ENCODE measurements at places on chromosomes 1 and 21. TPM values are rescaled to one million over a fixed set of nuclear protein-coding genes. Genes with fewer than 3 reads are reported as not detected.
A peak's percentile ranks its signal among the peaks of the same experiment; 100 is the strongest.

DNA sequence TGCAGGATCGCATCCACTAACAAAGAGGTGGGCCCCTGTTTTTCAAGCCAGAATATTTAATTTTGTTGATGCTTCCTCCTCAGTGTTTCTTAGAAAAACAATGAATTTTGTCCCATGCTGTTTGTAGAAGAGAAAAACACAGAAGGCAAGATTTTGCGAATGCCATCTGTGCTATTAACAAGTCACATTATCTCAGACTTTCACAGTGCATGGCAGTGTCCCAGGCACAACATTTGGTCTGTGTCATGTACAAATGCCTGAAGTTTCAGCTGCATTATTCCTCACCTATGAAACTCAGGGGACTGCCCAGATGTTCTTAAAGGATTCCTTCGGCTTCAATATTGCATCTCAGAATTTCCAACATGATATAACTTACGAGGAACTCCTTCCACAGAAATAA is 99.6 kb upstream of the ZC3H11B start:
- no peak for DNase-seq
- H3K27ac ChIP-seq, result no peak overlapping the region
- no peaks in the 10 kb centered on the region for H3K36me3 ChIP-seq
- no peak overlapping the region for H3K4me3 ChIP-seq
- no peaks in the 10 kb centered on the region for H3K4me1 ChIP-seq
- no peaks in the 10 kb centered on the region for H3K27me3 ChIP-seq

DNA sequence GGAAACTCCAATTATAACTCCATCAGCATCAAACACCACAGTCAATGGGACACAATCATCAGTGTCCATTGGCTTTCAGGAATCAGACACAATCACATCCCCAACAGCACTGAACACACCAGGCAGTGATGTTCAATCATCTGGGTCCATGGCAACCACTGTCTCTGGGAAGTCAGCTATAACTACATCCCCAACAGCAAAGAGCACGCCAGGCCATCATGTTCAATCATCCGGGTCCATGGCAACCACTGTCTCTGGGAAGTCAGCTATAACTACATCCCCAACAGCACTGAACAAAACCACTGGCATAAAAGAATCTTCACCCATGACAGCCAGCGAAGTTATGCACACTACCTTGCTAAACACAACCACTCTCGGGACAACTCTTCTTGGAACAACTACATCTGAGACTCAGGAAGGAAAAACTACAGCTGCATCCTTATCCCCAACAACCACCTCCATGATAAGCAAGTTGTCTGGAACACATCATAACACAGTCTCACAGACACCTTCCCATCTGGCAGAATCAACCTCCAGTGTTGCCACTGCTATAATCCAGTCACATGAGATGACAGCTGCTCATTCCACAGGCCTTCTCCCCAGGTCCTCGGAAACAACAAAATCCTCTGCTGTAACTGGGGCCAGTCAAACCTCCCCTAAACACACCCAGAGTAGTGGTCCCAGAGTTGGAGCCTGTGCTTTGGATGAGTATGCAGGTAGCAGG is 19.9 kb downstream of the CATSPER4 start:
- no peaks in the 10 kb centered on the region for H3K4me1 ChIP-seq
- H3K27ac ChIP-seq, result no peak overlapping the region
- DNase-seq, result no peak
- no peaks in the 10 kb centered on the region for H3K36me3 ChIP-seq

DNA sequence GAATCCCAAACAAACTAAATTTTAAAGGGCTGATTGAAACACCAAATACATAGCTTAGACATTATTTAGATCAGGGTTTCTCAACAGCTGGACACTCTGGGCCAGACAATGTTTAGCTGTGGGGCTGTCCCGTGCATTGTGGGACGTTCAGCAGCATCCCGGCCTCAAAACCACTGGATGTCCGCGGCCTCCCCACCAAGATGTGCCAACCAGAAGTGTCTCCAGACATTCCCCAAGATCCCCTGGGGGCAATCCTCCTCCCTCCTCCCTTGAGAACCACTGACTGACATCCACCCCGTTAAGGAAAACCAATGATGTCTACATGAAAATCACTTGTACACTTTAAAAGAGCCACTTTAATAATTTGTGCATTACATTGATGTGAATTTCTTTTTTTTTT is 38.4 kb downstream of the CLSTN1 start:
- no peaks in the 10 kb centered on the region for H3K27me3 ChIP-seq
- H3K4me3 ChIP-seq, result no peak overlapping the region
- peaks cover 2% of the 10 kb centered on the region for H3K36me3 ChIP-seq
- H3K27ac ChIP-seq, result no peak overlapping the region
- no peak for DNase-seq
- peaks cover 21% of the 10 kb centered on the region for H3K4me1 ChIP-seq

GRCh38 chr1:199931666-199932377 is 95.7 kb upstream of the NR5A2 start:
- DNase-seq, result no peak
- H3K4me3 ChIP-seq, result peak overlapping the region; percentile 31
- H3K36me3 ChIP-seq, result no peaks in the 10 kb centered on the region
- no peak overlapping the region for H3K27ac ChIP-seq
- no peaks in the 10 kb centered on the region for H3K4me1 ChIP-seq

GRCh38 chr1:193156822-193157142 is 29.6 kb downstream of the B3GALT2 start:
- H3K27me3 ChIP-seq, result no peaks in the 10 kb centered on the region
- DNase-seq, result no peak
- no peak overlapping the region for H3K4me3 ChIP-seq
- H3K4me1 ChIP-seq, result peaks cover 3% of the 10 kb centered on the region
- no peak overlapping the region for H3K27ac ChIP-seq

DNA sequence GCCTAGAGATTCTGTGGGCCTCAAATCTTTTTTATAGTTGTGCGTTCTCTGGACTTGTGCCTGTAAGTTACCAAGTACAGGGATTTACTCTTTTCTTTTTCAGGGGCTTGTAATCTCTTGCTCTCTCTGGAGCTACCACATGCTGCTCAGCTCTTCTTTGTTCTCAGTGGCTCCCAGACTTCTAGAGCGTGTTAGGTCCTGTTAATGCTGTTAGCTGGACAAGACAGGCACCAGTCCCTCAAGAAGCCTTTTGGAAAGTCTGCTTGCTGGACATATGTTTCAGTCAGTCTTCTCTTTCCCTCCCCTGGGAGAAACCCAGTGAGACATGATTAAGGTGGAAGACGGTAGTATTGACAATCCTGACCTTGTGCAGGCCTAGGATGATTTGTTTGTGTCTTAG is 29.4 kb downstream of the KCNK2 start:
- no peaks in the 10 kb centered on the region for H3K36me3 ChIP-seq
- no peak overlapping the region for H3K4me3 ChIP-seq
- H3K27ac ChIP-seq, result no peak overlapping the region
- no peaks in the 10 kb centered on the region for H3K4me1 ChIP-seq
- H3K27me3 ChIP-seq, result no peaks in the 10 kb centered on the region
- no peak for DNase-seq

PHACTR4 gene
- 26.0 TPM for total RNA-seq

- H3K36me3 ChIP-seq, result no peaks in the 10 kb centered on the region
- H3K27ac ChIP-seq, result no peak overlapping the region
- H3K4me3 ChIP-seq, result no peak overlapping the region
- no peak for DNase-seq
- H3K27me3 ChIP-seq, result peaks cover 4% of the 10 kb centered on the region
Observed at GRCh38 chr1:55348356-55348755, 133.2 kb upstream of the USP24 start.

CAMK2N1 gene
- total RNA-seq, result 2.3 TPM

- DNase-seq, result no peak
- no peaks in the 10 kb centered on the region for H3K4me1 ChIP-seq
- no peaks in the 10 kb centered on the region for H3K27me3 ChIP-seq
- no peak overlapping the region for H3K4me3 ChIP-seq
- no peak overlapping the region for H3K27ac ChIP-seq
- no peaks in the 10 kb centered on the region for H3K36me3 ChIP-seq
Observed at GRCh38 chr1:53645690-53646078, 93.3 kb downstream of the GLIS1 start.

RPTN gene
- total RNA-seq, result not detected

- no peaks in the 10 kb centered on the region for H3K36me3 ChIP-seq
- DNase-seq, result no peak
- H3K27ac ChIP-seq, result no peak overlapping the region
- H3K27me3 ChIP-seq, result no peaks in the 10 kb centered on the region
Observed at GRCh38 chr1:161304927-161305866, 4.6 kb downstream of the MPZ start.

DNA sequence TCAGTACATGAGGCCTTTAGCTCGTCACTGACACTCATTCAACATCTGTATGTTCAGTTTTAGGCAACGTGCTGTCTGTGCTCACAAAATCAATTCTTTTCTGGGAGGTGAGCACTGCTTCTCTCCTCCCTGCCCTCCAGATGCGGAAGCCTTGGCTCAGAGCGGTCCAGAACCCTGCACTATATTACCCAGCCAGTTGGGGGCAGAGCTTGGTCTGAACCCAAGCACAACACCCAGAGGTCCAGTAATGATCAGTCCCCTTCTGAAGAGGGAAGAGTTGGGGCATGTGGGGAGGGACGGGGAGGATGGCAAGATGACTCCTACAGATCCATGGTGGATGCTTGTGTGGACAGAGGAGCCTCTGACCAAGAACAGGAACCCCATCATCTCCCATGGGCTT is 5.6 kb upstream of the DSCAM start:
- H3K27me3 ChIP-seq, result peaks cover 6% of the 10 kb centered on the region
- no peak overlapping the region for H3K4me3 ChIP-seq
- no peaks in the 10 kb centered on the region for H3K36me3 ChIP-seq

DNA sequence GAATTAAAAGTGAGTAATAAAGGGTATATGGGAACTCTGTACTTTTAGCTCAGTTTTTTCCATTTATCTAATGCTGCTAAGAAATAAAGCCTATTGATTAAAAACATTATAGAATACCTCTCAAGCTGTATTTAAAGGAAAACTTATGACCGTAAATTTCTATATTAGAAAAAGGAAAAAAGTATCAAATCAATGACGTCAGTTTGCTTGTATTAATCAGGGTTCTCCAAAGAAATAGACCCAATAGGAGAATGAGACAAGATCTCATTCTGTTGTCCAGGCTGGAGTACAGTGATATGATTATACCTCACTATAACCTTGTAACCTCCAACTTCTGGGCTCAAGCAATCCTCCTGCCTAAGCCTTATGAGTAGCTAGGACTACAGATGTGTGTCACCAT is 15.4 kb upstream of the LRIF1 start:
- peaks cover 11% of the 10 kb centered on the region for H3K4me1 ChIP-seq
- DNase-seq, result no peak
- no peak overlapping the region for H3K4me3 ChIP-seq
- H3K27ac ChIP-seq, result no peak overlapping the region

DNA sequence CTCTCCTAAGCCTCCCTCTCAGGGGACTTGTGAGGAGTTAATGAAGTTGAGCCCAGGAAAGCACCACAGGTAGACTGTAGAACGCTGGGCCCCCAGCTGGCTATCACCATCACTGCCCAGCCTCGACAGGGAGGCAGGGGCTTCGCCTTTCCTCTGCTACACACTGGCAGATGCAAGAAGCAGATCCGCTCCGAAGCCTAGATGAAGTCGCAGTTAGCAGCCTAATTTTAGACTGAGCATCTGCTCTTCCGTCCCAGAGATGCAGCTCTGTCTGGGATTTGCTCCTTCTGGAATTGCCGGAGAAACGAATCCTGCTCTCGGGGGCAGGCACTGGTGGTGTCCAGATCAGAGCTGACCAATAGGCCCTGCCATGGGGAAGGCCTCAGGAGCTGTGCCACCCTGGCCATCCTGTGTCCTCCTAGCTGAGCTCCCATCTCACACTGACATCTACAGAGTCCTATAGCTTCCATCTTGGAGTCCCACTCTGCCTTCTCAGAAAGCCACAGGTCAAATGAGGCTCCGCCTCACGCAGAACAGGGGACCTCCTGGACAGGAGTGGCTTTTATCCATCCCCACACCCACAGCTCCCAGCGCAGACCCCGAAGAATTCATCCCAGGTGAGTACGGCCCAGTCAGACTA is 186.8 kb upstream of the EDN2 start:
- no peaks in the 10 kb centered on the region for H3K27me3 ChIP-seq
- peaks cover 95% of the 10 kb centered on the region for H3K4me1 ChIP-seq
- H3K27ac ChIP-seq, result no peak overlapping the region
- H3K36me3 ChIP-seq, result no peaks in the 10 kb centered on the region

- DNase-seq, result no peak
- no peaks in the 10 kb centered on the region for H3K27me3 ChIP-seq
- H3K4me3 ChIP-seq, result no peak overlapping the region
- no peaks in the 10 kb centered on the region for H3K36me3 ChIP-seq
- H3K27ac ChIP-seq, result no peak overlapping the region
- H3K4me1 ChIP-seq, result no peaks in the 10 kb centered on the region
Observed at GRCh38 chr1:219367496-219367895, 193.8 kb downstream of the LYPLAL1 start.

GRCh38 chr1:220879076-220879508 is at the start of gene HLX:
HLX (plus strand) TSS chr1:220879443; CDS start chr1:220879858, 415 bp downstream.
- H3K4me1 ChIP-seq, result peaks cover 34% of the 10 kb centered on the region
- H3K27ac ChIP-seq, result no peak within 1 kb of the TSS
- H3K36me3 ChIP-seq, result no peaks in the 10 kb centered on the region
- peaks cover 77% of the 10 kb centered on the region for H3K27me3 ChIP-seq
- DNase-seq, result no peak
- peak within 1 kb of the TSS; percentile 31 for H3K4me3 ChIP-seq

- no peak overlapping the region for H3K4me3 ChIP-seq
- DNase-seq, result no peak
- H3K27me3 ChIP-seq, result no peaks in the 10 kb centered on the region
Observed at GRCh38 chr1:43871181-43871910, 62.3 kb upstream of the ARTN start.

DNA sequence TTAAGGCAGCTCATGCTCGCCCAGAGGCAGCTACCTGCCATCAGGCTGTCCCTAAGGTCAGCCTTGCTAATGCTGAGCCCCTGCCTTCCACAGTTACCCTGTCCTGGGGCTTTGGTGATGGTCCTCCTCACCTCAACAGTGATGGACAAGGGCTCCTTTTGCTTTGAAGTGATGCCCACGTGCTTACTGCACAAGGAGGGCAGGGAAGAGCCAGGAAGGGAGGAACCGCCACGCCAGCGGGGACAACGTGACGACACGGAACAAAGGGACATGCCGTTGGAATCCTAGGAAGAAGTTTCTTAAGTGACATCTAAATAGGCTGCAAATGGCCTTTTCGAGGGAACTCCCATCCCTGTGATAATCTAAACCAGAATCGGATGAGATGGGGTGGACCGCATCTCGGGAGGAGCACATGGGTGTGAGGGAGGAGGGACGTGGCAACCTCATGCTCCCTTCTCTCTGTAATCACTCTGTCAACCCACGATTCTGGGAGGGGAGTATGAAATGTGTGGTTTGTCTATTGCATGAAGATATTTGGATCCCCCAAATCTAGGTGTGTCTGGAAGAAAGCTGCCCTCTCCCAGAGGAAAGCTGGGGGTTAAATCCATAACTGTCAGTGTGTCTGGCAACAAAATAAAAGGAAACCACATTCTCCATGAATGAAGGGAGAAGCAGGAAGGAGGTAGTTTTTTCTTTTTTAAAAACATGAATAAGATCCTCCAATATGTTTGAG is 110.9 kb upstream of the IRF2BP2 start:
- no peaks in the 10 kb centered on the region for H3K36me3 ChIP-seq
- no peaks in the 10 kb centered on the region for H3K27me3 ChIP-seq
- H3K27ac ChIP-seq, result no peak overlapping the region
- H3K4me3 ChIP-seq, result no peak overlapping the region
- H3K4me1 ChIP-seq, result peaks cover 37% of the 10 kb centered on the region

SYPL2 gene
- total RNA-seq, result not detected

GRCh38 chr1:32447469-32448185 is 17.2 kb upstream of the ZBTB8B start:
- peaks cover 9% of the 10 kb centered on the region for H3K27me3 ChIP-seq
- DNase-seq, result no peak
- no peaks in the 10 kb centered on the region for H3K4me1 ChIP-seq
- H3K27ac ChIP-seq, result no peak overlapping the region

- peaks cover 10% of the 10 kb centered on the region for H3K4me1 ChIP-seq
- no peak for DNase-seq
Observed at GRCh38 chr1:243731974-243732625, 117.9 kb downstream of the AKT3 start.

Data from CD4-positive, alpha-beta T cell (primary cell).